Psoas muscle (tissue), 8 donors: ENCODE measurements at places on chromosomes 6 and 20. TPM values are rescaled to one million over a fixed set of nuclear protein-coding genes. Genes with fewer than 3 reads are reported as not detected.

- no peaks in the 10 kb centered on the region for H3K27me3 ChIP-seq
- H3K36me3 ChIP-seq = no peaks in the 10 kb centered on the region
- no peak for DNase-seq
- no peak overlapping the region for H3K27ac ChIP-seq
- no peaks in the 10 kb centered on the region for H3K4me1 ChIP-seq
Observed at GRCh38 chr6:38234141-38234540, 405.6 kb downstream of the BTBD9 start.

- H3K27ac ChIP-seq = no peak overlapping the region
- no peaks in the 10 kb centered on the region for H3K36me3 ChIP-seq
- DNase-seq = no peak
- H3K4me1 ChIP-seq = no peaks in the 10 kb centered on the region
- H3K4me3 ChIP-seq = no peak overlapping the region
Observed at GRCh38 chr6:105483492-105483891, 80.6 kb upstream of the PREP start.

GRCh38 chr6:109872968-109873545, 105.1 kb upstream of the GPR6 start:
- no peak overlapping the region for H3K4me3 ChIP-seq
- H3K36me3 ChIP-seq = no peaks in the 10 kb centered on the region
- no peak overlapping the region for H3K27ac ChIP-seq
- H3K4me1 ChIP-seq = no peaks in the 10 kb centered on the region
- DNase-seq = no peak

GRCh38 chr6:357791-358341, 33.7 kb upstream of the IRF4 start:
- H3K36me3 ChIP-seq = no peaks in the 10 kb centered on the region
- no peak overlapping the region for H3K4me3 ChIP-seq
- DNase-seq = no peak
- H3K27me3 ChIP-seq = no peaks in the 10 kb centered on the region

DNA sequence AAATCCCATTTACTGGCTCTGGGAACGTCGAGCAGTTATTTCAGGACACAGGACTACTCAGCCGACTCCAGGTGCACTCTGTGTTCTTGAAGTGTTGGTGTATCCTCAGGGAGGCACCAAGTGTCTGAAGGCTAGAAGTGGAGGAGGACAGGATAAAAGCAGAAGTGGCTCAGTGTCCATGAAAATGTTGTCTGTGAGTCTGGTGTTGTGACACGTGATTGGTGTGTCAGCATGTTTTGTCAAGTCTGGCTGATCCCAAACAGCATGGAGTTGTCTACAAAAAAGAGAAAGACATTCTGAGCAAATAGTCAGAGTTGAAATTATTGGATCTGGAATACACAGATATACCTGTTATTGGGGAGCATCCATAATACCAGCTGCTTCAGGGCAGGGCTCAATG, 30.3 kb downstream of the SCGN start:
- H3K36me3 ChIP-seq = no peaks in the 10 kb centered on the region
- no peak overlapping the region for H3K27ac ChIP-seq
- H3K4me1 ChIP-seq = no peaks in the 10 kb centered on the region
- no peaks in the 10 kb centered on the region for H3K27me3 ChIP-seq
- H3K4me3 ChIP-seq = no peak overlapping the region

DNA sequence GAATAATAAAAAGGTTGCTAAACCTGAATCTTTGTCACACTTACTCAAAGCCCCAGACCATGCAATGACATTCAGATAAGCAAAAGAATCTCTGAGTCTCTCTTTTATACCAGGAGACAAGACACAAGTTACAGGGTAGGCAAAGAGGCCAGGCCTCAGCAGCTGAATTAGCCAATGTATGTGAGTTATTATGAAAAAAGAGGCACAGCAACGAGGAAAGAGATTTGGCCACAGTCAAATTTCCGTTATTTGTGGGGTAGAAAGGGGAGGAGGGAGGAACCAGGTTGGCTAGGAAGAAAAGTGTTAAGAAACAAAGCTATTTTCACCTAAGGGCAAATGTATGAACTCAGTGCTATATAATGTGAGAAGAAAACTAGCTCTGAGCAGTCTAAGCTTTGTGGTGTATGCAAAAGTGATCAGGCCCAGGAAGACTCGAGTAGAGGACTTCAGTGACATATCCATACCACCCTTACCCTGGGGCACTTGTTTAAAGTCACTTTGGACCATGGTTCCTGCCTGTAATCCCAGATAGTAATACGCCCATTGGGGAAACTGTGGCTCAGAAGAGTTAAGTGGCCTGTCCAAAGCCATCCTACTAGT, 19.1 kb downstream of the IPCEF1 start:
- no peak overlapping the region for H3K4me3 ChIP-seq
- H3K27ac ChIP-seq = no peak overlapping the region
- DNase-seq = no peak
- H3K4me1 ChIP-seq = no peaks in the 10 kb centered on the region

DNA sequence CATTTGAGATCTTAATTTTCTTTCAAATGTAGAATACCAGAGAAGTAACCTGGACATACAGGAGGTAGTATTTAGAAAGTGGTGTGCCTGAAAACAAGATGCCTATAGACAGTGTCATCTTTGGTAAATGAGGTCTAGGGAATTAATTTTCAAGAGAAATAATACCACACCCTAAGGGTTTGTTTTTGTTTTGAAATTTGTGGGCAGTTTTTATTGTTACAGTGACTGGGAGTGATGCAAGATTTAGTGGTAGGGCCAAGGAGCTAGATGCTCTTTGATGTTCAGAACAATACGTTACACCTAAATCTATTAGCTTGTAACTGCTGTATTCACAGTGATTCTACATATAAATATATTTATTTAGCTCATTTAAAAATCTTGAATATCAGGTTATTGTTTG, 856.5 kb upstream of the MAP3K7 start:
- no peaks in the 10 kb centered on the region for H3K36me3 ChIP-seq
- no peaks in the 10 kb centered on the region for H3K4me1 ChIP-seq
- H3K27me3 ChIP-seq = no peaks in the 10 kb centered on the region
- no peak for DNase-seq
- H3K4me3 ChIP-seq = no peak overlapping the region

GRCh38 chr6:74606582-74607071, 599.2 kb downstream of the COL12A1 start:
- no peaks in the 10 kb centered on the region for H3K36me3 ChIP-seq
- no peaks in the 10 kb centered on the region for H3K27me3 ChIP-seq
- H3K4me1 ChIP-seq = no peaks in the 10 kb centered on the region
- no peak overlapping the region for H3K4me3 ChIP-seq
- peak overlapping the region; percentile 24 for H3K27ac ChIP-seq

DNA sequence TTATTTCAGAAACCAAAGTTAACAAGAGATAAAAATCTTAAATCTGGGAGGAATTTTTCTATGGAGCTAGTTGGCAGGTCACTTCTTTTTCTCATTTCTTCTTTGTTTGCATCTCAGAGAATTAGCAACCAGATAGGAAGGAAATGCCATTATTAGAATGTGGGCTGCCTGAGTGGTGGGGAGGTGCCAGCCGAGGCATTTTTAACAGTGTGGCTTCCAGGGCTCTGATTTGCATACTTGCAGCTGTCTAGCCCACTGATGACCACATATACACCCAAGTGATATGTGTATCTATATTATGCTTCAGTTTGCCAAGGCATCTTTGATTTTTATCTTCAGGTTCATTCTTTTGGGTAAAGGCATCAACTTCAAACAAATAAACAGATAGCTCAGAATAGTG, 206.7 kb downstream of the CLIC5 start:
- H3K4me1 ChIP-seq = no peaks in the 10 kb centered on the region
- H3K27ac ChIP-seq = no peak overlapping the region
- no peak overlapping the region for H3K4me3 ChIP-seq
- no peaks in the 10 kb centered on the region for H3K36me3 ChIP-seq
- H3K27me3 ChIP-seq = no peaks in the 10 kb centered on the region
- DNase-seq = no peak

GRCh38 chr6:166950443-166950821, 5.9 kb downstream of the RNASET2 start:
- DNase-seq = no peak
- no peak overlapping the region for H3K4me3 ChIP-seq
- peaks cover under 1% of the 10 kb centered on the region for H3K4me1 ChIP-seq
- H3K27me3 ChIP-seq = no peaks in the 10 kb centered on the region
- peaks cover 17% of the 10 kb centered on the region for H3K36me3 ChIP-seq

GRCh38 chr6:30747300-30747687, 2.9 kb upstream of the IER3 start:
- DNase-seq = no peak
- peaks cover 9% of the 10 kb centered on the region for H3K4me1 ChIP-seq
- H3K4me3 ChIP-seq = no peak overlapping the region
- H3K36me3 ChIP-seq = no peaks in the 10 kb centered on the region
- no peak overlapping the region for H3K27ac ChIP-seq
- no peaks in the 10 kb centered on the region for H3K27me3 ChIP-seq

GRCh38 chr20:32600681-32601237, 15.6 kb upstream of the NOL4L start:
- H3K36me3 ChIP-seq = no peaks in the 10 kb centered on the region
- no peaks in the 10 kb centered on the region for H3K27me3 ChIP-seq
- H3K27ac ChIP-seq = no peak overlapping the region
- DNase-seq = no peak
- H3K4me3 ChIP-seq = no peak overlapping the region

GRCh38 chr20:63967330-63968135, 2.2 kb downstream of the ZNF512B start:
- H3K27me3 ChIP-seq = no peaks in the 10 kb centered on the region
- no peak for DNase-seq
- H3K27ac ChIP-seq = no peak overlapping the region
- peaks cover 2% of the 10 kb centered on the region for H3K36me3 ChIP-seq

GRCh38 chr6:33118525-33119123, 42.8 kb downstream of the HLA-DPB1 start:
- no peak overlapping the region for H3K27ac ChIP-seq
- no peaks in the 10 kb centered on the region for H3K36me3 ChIP-seq
- DNase-seq = no peak
- peaks cover 8% of the 10 kb centered on the region for H3K27me3 ChIP-seq
- no peak overlapping the region for H3K4me3 ChIP-seq

- peaks cover 5% of the 10 kb centered on the region for H3K27me3 ChIP-seq
- H3K4me3 ChIP-seq = no peak overlapping the region
- H3K27ac ChIP-seq = no peak overlapping the region
- H3K4me1 ChIP-seq = no peaks in the 10 kb centered on the region
Observed at GRCh38 chr20:1998715-1999114, 4.9 kb upstream of the PDYN start.

Gene CCN6
- 0.01 TPM for polyA plus RNA-seq

Gene CPXM1
- 0.34 TPM for polyA plus RNA-seq

Gene FLRT3
- 1.0 TPM for polyA plus RNA-seq

Gene MAK
- polyA plus RNA-seq = not detected

Gene ELOVL2
- polyA plus RNA-seq = 0.57 TPM
